ENCODE measurements at places on chromosomes 1 and 21.

DNA sequence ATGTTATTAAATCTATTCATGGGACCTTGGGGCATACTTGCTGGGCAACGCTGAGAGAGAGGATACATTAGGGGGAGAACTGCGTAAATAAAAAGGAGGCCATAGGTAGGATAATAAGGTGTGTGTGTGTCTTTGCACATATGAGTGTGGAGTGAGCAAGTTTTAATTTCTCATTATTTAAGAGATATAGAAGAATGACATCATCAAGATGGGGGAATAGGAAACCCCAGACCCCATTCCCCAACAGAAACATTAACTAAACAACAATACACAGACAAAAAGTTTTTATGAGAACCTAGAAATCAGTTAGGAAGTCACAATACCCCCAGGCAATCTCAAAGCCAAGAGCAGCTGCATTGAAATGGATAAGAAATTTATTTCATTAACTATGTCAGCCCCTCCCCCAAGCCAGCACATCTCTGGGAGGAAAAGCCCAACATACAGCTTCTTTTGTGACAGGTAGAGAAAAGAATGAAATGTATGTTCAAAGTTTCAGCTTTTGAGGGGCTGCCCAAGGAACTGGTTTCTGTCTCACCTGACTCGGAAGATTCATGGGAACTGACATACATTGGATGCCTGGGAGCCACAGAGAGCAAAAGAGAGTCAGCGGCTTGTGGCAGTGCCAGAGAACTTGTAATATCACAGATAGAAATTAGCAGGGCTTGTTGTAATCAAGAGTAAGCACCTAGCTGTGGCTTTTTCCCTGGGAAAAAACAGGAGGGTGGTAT lies 234.3 kb upstream of the NFIA start:
- no peak for DNase-seq

- no peak for DNase-seq
These were observed 154.3 kb upstream of the COL6A1 start for GRCh38 chr21:45827302-45827692.

DNA sequence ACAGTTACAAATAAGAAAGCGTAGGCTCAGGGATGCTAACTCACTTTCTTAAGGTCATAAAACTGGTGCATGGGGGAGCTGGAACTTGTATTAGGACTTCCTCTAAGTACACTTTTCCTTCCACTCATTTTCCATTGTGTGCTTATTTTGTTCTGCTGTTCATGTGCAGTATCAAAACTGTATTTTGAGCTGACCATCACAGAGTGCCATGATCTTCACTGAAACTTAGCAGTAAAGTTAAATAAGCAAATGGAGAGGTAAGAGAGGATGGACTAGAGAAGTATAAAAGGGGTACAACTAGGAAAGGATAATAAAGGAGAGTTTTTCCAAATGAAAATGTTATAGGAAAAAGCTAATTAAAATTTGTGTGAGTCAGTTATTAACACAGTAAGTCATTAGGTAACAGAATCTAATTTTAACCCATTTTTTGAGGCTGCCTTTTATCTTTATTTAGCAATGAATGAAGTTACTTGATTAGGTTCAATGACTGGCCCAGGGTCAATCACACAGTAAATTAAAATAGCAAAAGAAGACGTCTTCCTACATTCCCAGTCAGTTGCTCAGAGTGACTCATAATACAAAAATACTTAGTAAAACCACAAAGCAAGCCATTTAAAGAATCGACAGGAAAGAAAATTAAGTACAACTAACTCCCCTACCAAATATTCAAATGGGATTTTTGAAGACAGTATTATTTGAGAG lies 165.8 kb upstream of the C1orf105 start:
- DNase-seq, result no peak

- DNase-seq, result no peak
These were observed 170.3 kb downstream of the RGS7 start for GRCh38 chr1:241186716-241187115.

DNA sequence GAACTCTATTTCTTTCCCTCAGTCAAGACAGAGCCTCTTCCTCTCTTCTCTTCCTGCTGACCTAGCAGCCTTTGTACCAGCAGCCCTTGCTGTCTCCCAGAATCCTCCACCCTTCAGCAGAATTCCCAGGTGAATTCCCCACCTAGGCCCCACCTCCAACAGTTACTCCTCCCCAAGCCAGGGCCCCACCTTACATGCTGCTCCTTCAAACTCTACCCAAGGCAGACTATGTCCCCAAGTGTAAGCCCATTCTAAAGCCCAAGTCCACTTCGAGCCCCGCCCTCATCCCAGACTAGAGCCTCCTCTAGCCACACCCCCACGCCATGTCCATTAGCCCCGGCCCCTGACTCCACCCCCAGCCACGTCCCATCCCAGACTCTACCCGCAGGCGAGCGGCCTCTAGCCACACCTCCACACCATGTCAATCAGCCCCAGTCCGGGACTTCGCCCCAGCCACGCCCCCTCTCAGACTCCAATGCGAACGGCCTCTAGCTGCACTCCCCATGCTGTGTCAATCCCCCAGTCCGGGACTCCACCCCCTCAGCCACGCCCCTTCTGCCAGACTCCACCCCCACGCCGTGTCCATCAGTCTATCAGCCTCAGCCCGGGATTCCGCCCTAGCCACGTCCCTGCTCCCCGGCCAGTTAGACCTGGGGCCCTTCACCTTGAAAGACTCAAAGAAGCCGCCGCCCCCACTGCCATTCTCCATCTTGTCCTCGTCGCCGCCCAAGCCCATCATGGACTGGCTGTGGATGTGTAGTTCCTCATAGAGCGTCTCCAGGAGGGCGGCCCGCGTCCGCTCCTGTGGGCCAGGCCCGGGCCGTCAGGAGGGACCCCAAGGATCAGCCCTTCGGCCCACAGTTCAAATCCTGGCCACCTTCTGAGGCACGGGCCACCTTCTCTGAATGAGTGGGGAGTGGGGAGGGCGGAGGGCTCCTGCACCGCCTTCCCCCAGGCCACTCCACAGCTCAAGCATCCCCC lies 61.3 kb downstream of the RAP1GAP start:
- peak; percentile 99 for DNase-seq

DNA sequence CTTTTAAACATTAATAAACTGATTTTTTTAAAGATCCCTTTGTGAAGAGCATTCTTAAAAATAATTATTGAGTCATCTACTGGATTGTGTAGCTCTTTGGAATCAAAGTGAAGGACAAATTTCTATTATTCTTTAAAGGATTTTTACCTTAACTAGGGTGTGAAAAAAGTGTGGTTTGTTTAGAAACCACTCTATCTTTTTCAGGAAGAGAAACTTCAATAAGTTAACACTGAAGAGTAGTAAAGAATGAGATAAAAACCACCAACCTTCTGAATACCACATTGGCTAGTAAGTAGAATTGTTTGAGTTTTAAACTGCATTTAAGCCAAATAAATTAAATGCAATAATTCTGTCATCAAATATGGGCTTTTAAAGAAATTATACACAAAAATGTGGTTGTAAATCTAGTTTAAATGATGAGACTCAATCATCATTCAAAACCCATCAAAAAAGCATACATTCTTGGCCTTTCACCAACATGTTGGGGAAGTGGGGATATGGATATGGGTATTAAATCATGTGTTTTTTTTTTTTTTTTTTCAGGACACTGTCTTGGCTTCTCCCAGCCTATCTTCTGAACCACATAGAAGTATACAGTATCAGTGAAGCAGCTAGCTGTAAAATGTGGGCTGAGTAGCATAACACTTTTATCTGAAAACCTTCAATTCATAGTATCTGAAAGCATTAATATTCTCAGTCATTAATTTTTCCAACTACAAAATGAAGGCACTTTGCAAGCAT lies 4.8 kb downstream of the S1PR1 start:
- no peak for DNase-seq

DNA sequence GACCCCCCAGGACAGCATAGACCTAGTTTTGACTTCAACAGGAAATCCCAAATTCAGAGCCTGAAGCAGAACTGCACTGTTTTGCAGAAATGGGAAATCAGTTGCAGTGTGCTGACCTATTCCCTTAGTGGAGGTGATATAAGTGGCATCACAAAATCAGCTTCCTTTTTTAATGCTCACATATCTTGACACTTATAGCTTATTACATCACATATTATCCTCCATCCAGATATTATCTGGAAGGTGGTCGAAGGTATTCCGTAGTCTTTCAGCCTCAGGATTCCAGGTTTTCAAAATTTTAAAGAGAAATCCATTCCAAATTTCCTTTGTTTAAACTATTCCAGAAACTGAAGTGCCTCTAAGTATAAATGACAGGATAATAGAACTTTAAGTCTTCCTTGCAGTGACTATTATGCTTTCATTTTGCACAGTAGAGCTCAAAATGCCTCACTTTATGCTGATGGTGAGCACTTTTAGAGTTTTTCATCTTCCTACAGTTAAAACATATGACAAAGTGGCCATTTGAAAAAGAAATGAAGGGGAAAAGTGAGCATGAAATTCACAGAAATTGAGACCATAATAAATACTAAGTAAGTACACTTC lies 106.4 kb upstream of the DPYD start:
- no peak for DNase-seq

GRCh38 chr1:167808104-167808503 lies 86.3 kb downstream of the MPZL1 start:
- DNase-seq, result no peak

DNA sequence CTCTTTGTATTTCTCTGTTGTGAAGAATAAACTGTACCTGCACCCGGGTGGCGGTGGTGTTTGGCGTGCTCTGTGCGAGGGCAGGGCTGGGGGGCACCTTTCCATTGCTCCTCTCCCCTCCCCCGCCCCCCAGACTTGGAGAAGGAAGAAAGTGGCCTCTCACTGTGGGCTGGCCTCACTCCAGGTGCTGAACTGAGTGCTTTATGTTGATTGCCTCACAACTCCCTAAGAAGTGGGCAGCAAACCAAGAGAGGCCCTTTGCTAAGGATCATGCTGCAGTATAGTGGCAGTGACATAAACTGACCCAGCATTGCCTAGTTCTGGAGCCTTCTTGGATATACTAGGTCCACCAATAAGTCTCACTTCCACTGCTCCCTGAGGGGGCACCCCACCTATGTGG lies 20.2 kb downstream of the A3GALT2 start:
- DNase-seq, result no peak

DNA sequence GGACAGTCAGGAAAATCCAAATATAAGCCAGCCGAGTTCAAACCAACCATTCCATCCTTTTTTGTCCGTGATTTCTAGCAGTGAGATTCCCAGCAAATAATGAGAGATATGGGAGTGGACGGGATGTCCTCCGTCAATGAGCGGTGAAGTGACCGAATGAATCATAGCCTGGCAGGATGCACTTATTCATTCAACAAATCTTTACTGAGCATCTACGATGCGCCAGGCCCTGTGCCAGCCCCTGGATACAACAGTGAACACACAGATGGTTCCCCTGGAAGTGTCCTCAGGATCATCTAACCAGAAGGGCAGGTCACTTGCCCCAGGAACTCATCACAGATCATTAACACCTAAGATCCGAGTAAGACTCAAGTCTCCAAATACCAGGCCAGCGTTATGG lies 8.2 kb upstream of the PLEKHA6 start:
- DNase-seq, result no peak

DNA sequence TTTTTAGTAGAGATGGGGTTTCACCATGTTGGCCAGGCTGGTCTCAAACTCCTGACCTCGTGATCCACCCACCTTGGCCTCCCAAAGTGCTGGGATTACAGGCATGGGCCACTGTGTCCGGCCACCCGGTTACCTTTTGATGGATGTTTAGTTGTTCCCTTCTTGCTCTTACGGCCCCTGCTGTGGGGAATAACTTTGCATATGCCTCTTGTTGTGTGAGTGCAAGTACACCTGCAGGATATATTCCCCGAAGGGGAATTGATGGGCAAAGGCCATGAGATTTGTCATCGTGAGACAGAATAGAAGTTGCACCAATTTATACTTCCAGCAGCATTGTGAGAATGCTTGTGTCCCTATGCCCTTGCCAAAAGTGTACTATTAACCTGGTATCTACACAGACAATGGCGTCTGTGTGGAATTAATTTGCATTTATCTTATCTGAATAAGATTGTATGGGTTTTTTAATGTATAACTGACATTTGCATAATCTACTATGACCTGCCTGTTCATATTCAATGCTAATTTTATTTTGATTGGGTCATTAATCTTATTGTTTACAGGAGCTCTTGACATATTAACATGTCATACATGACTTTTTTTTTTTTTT lies 8.1 kb downstream of the IL6R start:
- no peak for DNase-seq

DNA sequence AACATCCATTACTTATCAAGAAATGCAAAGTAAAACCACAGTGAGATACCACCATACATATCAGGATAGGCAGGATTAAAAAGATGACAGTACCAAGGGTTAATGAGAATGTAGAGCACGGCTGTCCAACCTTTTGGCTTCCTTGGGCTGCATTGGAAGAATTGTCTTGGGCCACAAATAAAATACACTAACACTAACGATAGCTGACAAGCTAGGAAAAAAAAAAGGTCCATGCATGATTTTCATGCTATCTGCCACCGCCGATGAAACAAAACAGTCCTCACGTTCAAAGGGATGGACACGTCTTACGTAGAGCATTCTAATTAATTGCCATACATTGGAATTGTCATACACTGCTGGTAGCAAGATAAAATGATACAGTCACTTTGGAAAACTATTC lies 14.3 kb downstream of the BACH1 start:
- no peak for DNase-seq

GRCh38 chr1:168742386-168742785 lies 13.4 kb upstream of the DPT start:
- DNase-seq, result no peak

GRCh38 chr1:210367566-210367965 lies 38.9 kb downstream of the HHAT start:
- DNase-seq, result no peak

DNA sequence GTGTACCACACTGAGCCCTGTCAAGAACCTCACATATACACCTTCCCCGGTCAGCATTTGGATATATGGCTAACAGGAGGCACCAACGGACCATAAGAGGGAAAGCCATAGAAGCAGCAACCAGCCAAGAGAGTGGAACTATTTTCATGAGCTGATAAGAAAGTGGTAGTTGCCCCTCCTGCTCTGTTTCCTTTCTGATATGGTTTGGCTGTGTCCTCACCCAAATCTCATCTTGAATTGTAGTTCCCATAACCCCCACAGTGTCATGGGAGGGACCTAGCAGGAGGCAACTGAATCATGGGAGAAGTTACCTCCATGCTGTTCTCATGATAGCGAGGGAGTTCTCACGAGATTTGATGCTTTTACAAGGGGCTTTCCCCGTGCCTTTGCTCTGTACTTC lies 366.1 kb upstream of the DAB1 start:
- no peak for DNase-seq

GRCh38 chr1:244794071-244794470 lies 41.4 kb upstream of the COX20 start:
- DNase-seq, result no peak

- no peak for DNase-seq
These were observed 574.9 kb upstream of the NR5A2 start for GRCh38 chr1:199452627-199453026.

DNA sequence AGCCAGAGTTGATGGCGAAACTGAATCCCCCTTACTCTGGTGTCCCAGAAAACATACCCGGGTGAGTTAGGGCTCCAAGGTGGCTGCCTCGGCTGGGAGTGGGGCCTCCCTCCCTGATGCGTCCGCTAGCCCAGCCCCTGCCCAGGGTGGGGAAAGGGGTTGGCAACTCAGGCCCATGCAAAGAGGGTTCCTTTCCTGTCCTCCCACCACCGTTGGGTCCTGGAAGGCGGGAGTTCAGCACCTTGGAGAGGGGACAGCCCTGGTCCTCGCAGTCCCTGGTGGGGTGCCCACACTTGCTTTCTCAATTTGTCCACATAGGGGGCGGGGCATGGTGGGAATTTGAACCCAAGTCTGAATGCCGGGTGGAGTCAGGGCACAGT lies 6.1 kb downstream of the SRM start:
- peak; percentile 46 for DNase-seq

GRCh38 chr21:37237346-37237745 lies 29.8 kb downstream of the VPS26C start:
- no peak for DNase-seq

- DNase-seq, result no peak
These were observed 709.4 kb downstream of the MRPL39 start for GRCh38 chr21:24897883-24898282.

Data from HuH-7 (cell line).